ENCODE measurements at places on chromosomes 13 and 19.

- no peak for DNase-seq
These were observed 4.0 kb downstream of the PIK3R2 start for GRCh38 chr19:18156841-18157464.

GRCh38 chr19:33458807-33459206 is 62.8 kb downstream of the PEPD start:
- DNase-seq = no peak

- no peak for DNase-seq
These were observed 8.4 kb upstream of the PRR19 start for GRCh38 chr19:42293540-42293939.

DNA sequence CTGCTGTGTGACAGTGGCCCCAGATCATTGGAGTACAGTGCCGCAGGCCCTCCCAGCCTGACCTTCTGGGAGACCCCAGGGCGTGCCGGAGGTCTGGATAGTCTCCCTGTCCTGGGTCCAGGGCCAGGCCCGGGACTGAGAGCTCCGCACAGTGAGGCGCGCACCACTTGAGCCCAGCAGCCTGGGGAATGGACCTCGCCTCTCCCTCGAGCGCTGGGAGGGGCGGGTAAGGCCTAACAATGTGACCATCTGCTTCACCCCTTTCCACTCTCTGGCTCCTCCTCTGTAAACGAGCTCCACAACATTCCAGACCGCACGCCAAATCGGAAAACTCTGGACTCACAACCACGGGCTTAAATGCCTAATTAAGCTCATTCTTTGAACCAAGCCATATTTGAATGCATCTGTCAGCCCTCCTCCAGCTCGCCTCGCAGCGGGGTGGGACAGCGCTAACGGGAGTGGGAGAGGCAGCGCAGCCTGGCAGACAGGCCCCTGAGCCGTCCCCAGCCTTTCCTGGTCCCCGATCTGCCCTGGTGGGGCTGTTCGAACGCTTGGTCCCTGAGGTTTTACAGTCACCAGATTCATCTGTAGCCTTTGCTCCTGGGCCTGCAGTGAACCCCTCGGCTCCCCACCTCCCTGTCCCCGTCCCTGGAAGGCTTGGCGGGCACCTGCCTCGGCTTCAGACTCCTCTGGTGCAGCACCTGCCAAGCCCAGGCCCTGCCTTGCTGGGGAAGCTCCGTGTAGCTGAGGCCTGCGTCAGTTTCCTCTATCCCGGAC is 120.7 kb upstream of the VSTM2B start:
- no peak for DNase-seq

GRCh38 chr13:35349673-35350278 is 126.7 kb downstream of the MAB21L1 start:
- no peak for DNase-seq

DNA sequence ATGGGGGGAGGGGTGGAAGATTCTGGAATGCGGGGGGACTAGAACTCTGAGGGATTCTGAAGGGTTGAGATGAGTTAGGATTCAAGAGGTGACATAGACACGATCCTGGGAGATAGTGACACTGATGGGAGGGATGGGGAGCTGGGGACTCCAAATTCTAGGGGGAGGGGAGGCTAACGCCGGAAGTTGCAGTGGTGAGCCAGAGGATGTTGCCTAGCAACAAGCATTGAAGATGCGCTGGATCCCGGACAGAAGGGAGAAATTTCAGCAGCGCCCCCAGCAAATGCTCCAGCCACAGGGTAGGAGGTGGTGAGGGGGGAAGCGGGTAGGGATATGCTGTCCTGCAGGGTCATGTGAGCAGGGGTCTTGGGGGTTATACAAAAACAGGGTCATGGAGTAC is 6.9 kb upstream of the LTBP4 start:
- DNase-seq = no peak

- DNase-seq = no peak
These were observed 215.2 kb downstream of the NBEA start for GRCh38 chr13:35157143-35157755.

- no peak for DNase-seq
These were observed 12.1 kb downstream of the SOX1 start for GRCh38 chr13:112078879-112079531.

- DNase-seq = no peak
These were observed at the start of gene SSC5D for GRCh38 chr19:55487924-55488687. Gene SSC5D (plus strand): TSS chr19:55488436. CDS start chr19:55488590, 154 bp downstream.

DNA sequence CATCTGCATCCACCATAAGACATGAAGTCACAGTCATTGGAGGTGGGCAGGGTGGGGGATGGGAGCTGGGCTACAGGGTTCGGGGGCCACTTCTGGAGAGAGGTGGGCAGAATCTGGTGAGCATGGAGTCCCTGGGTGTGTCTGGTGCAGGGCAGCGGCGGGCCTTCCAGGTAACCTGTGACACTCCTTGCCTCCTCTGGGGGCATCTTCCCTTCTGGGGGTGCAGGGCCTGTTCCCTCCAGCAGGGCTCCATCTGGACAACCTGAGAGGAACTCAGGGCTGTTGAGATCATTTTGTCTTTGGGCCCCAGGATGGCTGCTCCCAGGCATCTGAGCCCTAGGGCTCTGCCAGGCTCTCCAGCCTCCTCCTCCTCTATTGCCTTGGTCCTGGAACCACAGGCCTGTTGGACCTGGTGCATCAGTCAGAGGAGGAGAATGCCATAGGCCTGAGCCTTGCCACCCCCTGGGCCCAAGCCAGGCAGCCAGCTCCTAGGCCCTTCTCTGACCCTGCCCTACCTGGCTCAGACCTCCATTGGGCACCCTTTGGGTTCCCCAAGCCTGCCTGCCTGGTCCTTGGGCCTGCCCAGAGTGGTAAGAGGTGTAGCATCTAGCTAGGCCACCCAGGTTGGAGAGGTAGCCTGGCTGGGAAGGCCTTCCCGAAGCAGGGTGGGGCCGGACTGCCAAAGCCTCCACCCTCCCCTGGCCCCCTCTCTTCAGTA is 13.4 kb downstream of the LYL1 start:
- DNase-seq = no peak

GRCh38 chr13:75025956-75026355 is 456.0 kb downstream of the TBC1D4 start:
- no peak for DNase-seq

DNA sequence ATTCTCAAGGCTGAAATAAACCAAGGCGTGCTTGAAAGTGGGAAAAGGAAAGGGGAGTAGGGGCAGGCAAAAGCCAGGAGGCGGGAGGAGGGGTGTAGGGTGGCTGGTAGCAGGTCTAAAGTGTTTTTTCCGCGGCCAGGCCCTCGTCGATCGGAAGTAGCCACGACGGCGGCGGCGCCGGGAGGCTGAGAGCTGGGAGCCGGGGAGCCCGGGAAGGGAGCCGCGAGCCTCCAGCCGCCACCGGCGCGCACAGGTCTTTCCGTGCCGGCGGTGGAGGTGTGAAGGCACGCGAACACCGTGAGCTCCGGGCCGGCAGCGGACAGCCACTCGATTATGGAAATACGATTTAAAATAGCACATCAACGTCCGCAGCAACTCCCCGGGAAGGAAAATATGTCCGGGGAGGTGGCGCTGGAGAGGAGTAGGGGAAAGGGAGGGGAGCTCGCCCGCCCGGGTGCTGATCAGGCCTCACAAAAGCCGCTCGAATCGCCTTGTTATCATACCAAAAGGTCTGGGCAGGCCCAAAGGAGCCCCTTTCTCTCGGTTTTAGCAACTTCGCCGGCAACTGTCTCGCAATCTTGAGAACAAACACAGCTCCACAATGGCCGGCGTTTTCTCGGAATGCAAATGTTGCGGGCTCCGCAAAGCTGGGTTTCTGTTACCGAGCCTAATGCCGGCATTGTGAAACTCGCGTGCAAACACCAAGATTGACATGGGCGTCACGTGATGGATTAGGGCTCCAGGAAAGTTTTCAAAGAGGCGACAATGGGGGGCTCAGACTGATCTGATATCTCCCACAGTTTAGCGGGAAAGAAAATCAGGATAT is 2.9 kb upstream of the PCDH8 start:
- no peak for DNase-seq

DNA sequence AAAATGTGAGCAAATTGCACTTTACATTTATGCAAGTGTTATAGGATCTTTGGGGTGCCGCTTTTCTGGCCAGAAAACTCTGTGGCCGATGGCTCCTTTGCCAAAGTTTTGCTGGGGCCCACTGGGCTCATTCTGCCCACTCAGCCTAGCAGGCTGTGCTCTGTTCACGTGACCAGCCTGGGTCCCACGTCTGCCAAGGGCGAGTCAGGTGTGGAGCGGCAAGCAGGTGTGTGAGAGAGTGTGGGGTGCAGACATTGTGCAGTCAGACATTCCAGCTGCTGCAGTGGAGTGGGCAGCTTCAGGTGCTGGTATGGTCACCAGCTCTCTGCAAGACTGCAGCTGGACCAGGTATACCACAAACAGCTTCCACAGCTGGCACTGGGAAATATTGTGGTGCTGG is 2305.7 kb downstream of the PCDH9 start:
- DNase-seq = no peak

- DNase-seq = no peak
These were observed 43.0 kb downstream of the CHST8 start for GRCh38 chr19:33664744-33665143.

- no peak for DNase-seq
These were observed 6.4 kb downstream of the ATP11A start for GRCh38 chr13:112696001-112696868.

- DNase-seq = no peak
These were observed 39.5 kb downstream of the SIAH3 start for GRCh38 chr13:45811891-45812694.

DNA sequence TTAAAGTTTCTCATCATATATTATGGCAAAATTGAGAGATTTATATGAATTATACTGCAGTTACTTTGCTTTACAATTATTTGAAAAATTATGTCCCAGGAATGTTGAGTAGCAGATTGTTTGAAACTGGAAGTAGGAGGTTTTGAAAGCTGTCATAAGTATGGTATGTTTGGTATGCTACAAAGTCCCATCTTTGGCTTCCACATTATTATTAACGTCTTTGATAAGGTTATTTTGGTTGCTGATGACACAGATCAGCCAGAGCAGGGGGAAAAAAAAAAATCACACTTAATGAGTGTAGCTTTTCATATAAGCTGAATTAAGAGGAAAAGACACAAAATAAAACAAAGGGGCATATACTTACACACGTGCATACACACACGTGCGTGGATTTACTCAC is 130.1 kb downstream of the SLITRK1 start:
- DNase-seq = no peak

DNA sequence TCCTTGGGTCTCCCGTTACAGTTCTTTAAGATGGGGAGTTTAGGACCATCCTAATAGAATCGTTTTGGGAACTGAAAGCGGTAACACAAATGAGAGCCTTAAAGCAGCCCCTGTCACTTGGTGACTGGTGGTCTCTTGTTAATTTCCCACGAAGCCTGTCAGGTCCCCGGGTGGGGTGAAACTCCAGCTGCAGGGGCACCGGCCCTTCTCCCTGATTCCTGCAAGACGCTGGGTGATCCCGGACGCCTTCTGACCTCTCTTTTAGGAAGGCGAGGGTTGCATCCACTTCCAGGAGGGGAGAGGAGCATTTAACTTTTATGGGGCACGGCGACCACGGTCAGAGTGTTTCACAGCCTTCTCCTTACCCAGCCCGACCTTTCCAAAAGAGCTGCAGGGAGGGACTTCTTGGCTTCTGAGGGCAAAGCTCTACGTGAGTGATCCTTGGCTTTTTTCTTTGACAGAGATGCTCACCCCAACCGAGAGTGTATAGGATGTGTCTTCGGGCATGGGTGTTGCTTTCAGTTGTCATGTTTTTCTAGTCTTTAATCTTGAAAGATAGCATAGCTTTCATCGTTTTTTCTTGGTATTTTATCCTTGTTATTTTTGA is 688 bp downstream of the ZNF225 start:
- no peak for DNase-seq

DNA sequence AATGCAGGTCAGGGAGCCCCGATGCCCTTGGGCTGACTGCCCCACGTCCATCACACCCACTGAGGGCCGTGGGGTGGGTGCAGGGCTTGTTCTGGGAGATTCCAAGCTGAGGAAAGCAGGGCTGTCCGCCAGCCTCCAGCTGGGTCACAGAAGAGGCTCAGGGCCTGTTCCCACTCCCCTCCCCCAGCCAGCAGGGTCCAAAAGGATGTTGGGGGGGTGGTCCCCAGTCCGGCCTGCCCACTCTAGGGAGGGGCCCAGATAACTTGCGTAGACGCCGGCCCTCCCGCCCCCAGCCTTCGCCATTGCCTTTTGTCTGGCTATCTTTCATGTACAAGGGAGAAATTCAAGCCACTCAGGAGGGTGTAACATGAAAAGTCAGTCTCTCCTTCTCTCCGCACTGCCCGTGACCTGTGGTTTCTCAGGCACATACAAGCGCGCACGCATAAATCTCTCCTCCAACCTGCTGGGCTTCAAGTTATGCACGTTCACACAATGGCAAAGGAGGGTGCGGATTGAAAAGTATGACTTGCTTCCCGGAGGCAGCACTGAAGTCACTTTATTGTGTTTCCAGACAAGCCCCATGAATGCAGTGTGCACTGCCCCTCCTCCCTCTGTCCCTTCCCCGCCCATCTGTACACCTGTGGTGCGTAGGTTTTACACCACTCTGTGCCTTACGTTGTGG is 20.2 kb downstream of the CARM1 start:
- DNase-seq = no peak

GRCh38 chr19:43780706-43781525 is at the start of gene KCNN4:
Gene KCNN4 (minus strand): TSS chr19:43780973. CDS start chr19:43780861, 112 bp downstream.
- DNase-seq = peak; percentile 32

DNA sequence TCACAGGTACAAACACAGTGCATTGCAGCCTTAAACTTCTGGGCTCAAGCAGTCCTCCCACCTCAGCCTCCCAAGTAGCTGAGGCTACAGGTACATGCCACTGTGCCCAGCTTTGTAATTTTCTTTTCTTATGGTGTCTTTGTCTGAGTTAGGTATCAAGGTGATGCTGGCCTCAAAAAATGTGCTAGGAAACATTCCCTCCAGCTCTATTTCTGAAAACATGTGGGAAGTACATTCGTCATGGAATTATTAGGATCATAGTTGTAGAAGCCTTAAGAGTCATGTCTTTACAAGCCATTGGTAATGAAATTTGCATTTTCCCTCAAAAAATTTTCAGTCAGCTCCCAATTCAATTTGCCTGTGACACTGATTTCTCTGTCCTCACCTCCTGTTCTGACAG is 231.6 kb downstream of the DCT start:
- no peak for DNase-seq

DNA sequence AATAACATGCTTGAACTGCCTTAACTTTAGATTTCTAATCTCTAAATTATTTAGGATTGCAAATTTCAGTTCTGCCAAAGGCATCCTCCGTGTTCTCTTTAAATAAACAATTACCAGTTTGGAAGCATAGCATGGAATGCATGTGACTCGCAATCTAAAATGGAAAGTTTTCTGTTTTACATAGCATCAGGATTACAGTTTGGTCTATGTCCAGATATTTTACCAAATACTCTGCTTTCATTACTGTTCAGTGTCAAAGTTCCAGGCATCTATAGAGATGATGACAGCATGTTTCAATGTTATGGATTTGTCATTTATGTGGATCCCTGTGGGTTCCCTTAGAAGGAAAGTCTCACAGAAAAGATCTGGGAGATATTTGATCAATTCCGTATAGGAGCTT is 16.8 kb downstream of the FLT1 start:
- DNase-seq = no peak

- no peak for DNase-seq
These were observed 69.5 kb upstream of the FNDC3A start for GRCh38 chr13:48906200-48906599.

GRCh38 chr13:56953965-56954364 is 186.8 kb upstream of the PRR20A start:
- no peak for DNase-seq

Measured in activated naive CD8-positive, alpha-beta T cell treated with anti-CD3 and anti-CD28 coated beads, Interleukin-2, amount 50 U/mL, for 16 hours (primary cell).